ENCODE measurements at places on chromosomes 13 and 19.

- no peak for DNase-seq
Measured at GRCh38 chr19:54160854-54161253, 1.3 kb upstream of the LENG1 start.

- no peak for DNase-seq
Measured at GRCh38 chr13:114264886-114265611, 16.4 kb upstream of the UPF3A start.

- DNase-seq = no peak
Measured at GRCh38 chr19:49014123-49014869, 2.6 kb downstream of the LHB start.

GRCh38 chr19:1935484-1936208 is 5.3 kb upstream of the CSNK1G2 start:
- DNase-seq = peak; percentile 38

- no peak for DNase-seq
Measured at GRCh38 chr19:43640424-43640757, 741 bp upstream of the CADM4 start.

DNA sequence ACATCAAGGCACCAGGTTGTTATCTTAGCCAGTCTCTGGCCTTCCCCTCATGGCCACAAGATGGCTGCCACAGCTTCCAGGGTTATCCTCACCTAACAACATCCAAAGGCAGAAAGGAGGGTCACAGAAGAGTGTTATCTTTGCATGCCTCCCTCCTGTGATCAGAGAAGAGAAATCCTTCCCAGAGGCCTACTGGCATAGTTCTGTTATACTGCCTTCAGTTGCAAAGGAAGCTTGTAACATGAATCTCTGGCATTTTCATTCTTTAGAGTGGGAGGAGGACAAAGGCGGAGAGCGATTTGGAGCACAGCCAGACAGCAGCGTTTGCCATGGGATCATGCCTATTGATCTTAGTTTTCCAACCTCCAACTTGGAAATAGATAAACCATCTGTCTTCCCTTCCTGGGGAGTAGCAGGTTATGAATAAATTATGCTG is 135.7 kb downstream of the DNAJC15 start:
- DNase-seq = no peak

- DNase-seq = no peak
Measured at GRCh38 chr19:47188507-47189033, 42.4 kb downstream of the BBC3 start.

DNA sequence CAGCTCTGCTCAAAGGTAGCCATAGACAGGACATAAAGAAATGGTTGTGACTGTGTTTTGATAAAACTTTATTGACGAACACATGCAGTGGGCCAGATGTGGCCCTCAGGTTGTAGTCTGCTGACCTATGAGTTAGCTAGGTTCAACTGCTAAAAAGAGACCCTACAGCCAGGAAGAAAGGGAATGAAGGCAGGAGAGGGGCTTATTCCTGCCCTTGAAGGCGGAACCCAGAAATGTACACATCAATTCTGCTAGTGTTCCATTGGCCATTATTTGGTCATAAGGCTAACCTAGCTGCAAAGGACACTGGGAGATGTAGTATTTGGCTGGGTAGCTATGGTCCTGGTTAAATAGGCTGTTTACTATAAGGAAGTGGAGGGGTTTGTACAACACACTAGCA is 18.0 kb downstream of the APBA3 start:
- DNase-seq = no peak

DNA sequence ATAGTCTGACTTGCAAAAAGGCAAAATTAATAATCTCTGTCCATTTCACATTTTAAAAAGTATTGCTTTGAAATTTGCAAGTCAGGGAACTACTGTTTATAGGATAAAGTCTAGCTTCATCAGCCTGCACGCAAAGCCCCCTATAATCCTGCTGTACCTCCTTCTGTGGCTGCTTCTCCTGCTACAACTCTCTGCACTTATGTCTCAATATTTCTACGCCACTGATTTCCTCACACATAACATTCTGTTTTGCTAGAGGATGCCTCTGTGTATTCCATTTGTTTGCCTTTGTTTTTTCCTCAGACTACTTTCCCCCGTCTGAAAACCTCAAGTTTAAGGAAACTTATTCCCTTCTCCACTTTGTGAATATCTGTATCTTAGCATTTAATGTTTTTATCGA is 389.9 kb downstream of the RFC3 start:
- DNase-seq = no peak

- DNase-seq = no peak
Measured at GRCh38 chr13:48563626-48564025, 30.7 kb upstream of the RCBTB2 start.

GRCh38 chr19:51097166-51097738 is 11.0 kb downstream of the CTU1 start:
- peak; percentile 70 for DNase-seq

- DNase-seq = peak; percentile 98
Measured at GRCh38 chr19:17539238-17540117, 16.0 kb upstream of the COLGALT1 start.

DNA sequence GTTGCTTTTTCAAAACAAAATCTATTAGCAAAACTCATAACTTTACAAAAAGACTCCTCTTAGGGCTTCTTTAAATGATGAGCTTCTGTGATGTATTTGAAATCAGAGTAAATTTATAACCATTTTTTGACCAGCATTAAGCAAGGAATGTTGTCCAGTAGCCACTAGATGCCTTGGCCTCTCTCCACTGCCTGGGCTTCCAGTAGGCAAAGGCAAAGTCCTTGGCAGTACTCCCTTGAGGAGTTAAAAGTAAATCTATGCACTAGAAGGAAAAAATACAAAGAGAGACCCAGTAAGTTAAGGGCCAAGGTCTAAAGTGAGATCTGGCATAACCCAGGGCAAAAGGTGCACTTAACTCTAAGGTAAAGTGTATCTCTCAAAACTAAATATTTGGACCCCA is 9.5 kb downstream of the SERPINE3 start:
- no peak for DNase-seq

GRCh38 chr13:27170516-27171243 is 931 bp downstream of the USP12 start:
- no peak for DNase-seq

DNA sequence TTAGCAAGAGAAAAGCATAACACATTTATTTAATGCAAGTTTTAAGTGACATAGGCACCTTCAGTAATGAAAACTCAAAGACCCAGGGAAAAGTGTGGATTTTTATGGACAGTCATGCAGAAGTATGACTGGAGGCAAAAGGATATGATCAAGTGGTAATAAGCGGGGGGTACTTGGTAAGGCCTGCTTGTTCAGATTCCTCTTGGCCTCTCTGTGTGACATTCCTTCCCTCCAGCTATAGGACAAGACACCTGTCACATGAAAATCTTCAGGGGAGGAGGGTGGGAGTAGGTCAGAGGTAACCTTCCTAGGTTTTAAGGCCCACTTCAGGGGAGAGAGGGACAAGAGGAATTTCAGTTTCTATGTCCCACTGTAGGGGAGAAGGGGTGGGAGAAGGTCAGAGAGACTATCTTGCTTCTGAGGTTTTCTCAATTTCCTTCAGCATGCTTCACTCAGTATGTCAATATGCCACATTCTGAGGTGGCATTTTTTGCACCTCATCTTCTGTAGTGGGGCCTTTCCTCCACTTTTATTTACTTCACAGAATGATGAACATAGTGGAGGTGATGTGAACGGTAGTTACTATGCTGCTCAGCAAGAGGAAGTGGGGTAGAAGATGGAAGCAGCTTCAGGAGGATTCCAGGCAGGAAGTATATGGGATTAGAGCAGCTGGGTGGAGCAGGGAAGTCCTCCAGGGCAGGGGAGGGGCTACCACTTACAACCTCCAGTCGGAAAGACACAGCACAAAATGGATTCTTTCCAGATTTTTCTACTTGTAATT is 73.2 kb upstream of the RFC3 start:
- DNase-seq = no peak

DNA sequence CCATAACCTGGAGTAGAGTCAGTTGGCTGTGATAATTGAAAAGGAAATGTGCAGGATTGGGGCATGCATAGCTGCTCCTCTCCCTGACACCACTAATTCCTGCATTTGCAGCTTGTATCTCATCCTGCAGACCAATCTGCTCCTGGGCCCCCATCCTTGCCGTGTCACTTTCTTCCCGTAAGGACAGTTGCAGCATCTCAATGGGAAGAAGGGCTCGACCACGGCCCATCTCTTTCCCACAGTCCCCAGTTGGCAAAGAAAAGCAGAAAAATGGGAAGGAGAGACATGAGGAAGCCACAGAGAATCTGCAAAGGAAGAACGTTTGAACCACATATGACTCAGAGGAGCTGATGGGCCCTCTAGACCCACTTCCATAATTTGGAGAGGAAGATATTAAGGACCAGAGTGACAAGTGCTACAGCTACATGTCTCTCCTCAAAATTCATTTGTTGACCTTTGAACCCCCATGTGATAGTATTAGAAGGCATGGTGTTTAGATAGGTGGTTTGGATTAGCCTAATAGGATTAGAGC is 1.8 kb upstream of the SIGLEC12 start:
- no peak for DNase-seq

- no peak for DNase-seq
Measured at GRCh38 chr19:2345076-2345475, 15.0 kb upstream of the TMPRSS9 start.

GRCh38 chr13:95180513-95181245 is 120.6 kb downstream of the ABCC4 start:
- no peak for DNase-seq

GRCh38 chr13:106361621-106362020 is 173.8 kb downstream of the EFNB2 start:
- DNase-seq = no peak

DNA sequence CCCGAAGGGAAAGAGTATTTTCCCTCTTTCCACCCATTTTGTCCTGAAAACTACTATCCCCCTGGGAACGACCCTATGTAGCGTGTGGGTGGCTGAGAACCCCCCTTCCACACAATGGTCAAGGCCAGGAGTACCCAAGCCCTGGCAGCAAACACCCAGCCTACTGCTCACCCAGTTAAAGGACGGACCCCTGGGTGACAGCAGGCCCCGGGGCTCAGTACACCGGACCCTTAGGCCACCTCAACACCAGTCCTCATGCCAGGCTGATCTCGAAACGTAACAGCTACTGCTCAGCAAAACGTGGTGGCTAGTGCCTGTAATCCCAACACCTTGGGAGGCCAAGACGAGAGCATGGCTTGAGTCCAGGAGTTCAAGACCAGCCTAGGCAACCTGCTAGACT is 1.4 kb downstream of the ANKRD27 start:
- DNase-seq = no peak

DNA sequence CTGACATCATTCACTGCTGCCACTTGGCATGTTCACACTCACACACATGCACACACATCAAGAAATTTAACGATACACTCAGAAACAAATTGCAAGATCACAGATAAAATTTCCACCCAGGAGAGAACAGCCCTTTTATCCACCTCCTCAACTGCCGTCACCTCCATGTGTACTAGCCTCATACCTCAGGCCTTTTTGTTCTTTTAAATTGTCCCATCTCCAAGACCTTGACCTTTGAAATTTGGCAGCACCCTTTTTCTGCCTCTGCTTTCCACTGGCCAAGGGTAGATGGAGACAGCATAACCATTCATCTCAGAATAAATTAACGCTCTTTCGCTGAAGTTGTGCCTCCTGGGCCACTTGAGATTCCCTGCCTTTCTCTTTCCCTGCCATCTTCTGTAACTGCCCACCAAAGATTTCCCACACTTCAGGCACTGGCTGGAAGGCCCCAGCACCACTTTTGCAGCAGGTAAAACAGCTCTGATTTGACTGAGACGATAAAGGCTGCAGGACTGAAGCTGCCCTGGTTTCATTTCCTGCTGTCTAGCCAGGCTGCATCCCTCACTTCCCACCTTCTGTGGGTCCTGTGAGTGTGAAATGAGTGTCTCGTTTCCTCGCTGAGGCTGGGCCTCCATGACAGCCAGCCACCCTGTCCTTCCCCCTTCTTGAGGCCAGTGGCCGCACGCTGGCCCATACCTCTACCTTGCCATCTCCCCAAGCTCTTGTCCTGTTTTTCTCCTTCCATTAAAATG is 39.3 kb downstream of the MBNL2 start:
- peak; percentile 36 for DNase-seq

DNA sequence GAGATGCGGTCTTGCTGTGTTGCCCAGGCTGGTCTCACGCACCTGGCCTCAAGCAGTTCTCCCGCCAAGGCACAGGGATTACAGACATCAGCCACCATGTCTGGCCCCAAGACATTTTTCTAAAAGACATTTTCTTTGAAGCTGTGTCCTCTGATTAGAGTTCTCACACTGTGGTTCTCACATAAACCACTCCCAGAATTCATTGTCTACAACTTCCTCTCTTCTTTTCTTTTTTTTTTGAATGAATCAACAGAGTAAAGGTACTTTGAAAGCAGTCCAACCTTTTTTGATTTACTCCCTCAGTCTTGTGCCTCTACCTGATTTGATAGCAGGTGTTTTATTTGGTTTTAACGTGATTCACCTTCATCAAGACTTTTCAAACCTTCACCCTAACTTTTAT is 14.3 kb upstream of the SHD start:
- peak; percentile 33 for DNase-seq

GRCh38 chr19:55069865-55070197 is 5.8 kb upstream of the EPS8L1 start:
- DNase-seq = no peak

GRCh38 chr13:65336087-65336749 is 1893.9 kb downstream of the PCDH9 start:
- DNase-seq = no peak

DNA sequence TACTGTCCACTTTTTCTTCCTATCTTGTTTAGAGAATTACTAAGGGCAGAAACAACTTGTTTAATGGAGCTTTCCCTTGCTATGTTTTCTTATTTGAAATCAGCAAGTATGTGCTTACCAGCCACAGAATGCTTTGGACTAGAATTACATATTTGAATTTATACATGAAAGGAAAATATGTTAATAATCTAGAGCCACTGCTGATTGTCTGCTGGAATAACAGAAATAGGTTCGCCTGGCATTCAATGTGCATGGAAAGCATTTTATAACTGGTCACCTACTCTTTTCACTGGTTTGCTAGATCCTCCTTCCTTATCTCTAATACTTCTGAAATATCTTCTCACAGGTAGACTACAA is 8.0 kb downstream of the EFNB2 start:
- DNase-seq = no peak

GRCh38 chr13:112807653-112808376 is 118.0 kb downstream of the ATP11A start:
- no peak for DNase-seq

DNA sequence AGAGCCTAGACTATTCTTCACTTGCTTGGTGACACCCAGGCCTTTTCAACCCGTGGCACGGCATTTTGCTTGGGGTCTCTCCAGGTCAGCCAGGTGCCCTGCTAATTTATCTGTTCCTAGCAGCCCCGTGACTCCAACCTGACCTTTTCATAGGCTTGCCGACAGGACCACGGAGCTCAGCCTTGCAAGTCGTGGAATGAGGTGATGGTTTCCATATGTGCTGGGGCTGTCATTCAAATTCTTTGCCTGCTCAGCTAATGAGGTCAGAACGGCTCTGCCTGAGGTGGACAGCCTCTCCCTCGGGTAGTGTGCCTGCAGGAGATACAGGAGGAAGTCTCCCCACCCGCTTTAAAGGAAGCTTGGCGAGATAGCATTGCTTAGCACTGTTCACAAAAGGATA is 61.0 kb downstream of the SHISA2 start:
- no peak for DNase-seq

DNA sequence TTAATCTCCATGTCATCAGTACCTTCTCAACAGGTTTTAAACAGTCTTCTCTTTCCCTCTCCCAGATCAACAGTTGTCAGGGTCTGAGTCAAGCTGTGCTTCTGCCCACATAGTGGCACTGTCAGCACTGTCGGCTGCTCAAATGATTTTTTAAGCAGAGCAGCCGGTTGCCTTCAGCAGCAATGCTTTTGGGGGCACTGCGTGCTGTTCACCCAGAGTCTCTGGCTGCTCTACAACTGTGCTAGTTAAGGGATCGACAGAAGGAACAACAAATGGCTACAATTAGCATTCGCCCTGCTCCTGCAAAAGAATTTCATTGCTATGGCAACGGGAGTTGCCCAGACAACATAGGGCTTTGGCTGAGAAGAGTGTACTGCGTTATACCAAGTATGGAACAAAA is 412.9 kb downstream of the DIAPH3 start:
- DNase-seq = no peak

All from CD4-positive, alpha-beta T cell treated with Interferon alpha-2 for 1 hour (primary cell).